ENCODE measurements at places on chromosomes 2 and 18.

DNA sequence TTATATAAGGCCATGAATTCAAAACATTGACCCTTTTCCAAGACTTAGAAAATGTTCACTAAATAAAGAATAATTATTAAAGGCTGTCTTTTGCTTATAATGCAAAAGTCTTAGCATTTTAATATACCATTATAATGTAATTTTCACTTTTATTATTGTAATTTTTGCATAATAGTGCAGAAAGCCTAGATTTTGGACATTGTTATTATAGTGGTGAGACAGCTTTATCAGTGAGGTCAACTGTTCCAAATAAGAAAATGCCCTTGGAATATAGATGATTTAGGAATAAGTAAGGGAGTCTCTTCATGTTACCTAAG, 56.6 kb downstream of the ATIC start:
- no peak for DNase-seq

GRCh38 chr2:230472621-230473018, 56.6 kb downstream of the SP100 start:
- no peak for DNase-seq

GRCh38 chr2:176709149-176709951, 440.1 kb downstream of the MTX2 start:
- no peak for DNase-seq

DNA sequence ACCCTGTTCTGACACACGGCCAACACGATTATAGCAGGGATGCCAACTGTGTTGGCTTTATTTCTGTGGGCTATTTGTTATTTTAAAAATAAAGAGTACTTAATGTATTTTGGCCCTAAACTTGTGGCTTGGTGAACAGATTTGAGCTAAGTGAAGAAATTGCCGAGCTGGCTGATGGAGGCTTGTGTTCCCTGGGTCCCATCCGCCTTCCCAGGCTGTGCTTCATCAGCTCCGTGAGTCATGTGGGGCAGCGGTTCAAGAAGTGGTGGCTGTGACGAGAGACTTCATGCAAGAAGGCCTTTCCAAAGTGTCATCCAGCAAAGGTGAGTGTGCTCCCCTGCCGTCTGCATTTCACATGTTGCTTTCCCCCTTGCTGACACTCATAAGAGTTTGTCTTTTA, 73.6 kb upstream of the NCK2 start:
- no peak for DNase-seq

- DNase-seq, result no peak
Measured at GRCh38 chr2:96859099-96859649, 1.4 kb upstream of the ANKRD39 start.

DNA sequence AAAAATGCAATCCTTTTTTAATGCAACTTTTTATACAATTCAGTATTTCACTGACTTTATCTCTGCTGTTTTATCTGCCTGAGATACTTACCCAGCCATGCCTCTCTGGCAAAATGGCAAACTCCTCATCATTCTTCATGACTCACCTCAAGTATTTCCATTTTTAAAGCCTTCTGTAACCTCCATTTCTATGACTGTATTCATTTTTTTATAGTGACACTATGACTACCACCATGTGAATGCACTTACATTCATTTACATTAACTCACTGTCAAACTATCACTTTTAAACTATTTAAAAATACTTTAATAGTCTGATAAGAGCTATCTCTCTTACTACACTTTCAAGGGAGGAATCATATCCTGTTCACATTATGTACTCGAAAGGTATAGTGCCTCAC, 99.4 kb upstream of the SCN7A start:
- DNase-seq, result no peak

DNA sequence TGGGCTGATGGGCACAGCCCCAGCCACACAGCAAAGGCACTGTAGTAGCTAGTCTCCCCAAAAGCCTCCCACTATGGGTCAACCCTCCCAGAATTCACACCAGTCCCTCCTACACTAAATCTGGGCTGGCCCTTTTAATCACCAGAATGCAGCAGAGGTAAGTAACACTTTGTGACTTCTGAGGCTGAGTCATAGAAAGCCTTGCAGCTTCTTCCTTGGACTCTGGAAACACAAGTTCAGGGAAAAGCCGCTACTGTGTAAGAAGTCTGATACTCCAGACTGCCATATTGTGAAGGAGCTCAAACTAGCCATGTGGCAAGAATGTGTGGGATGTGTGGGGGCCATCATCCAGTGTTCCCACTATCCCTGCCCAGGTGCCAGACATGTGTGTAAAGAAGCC, 19.0 kb upstream of the SIX2 start:
- peak; percentile 46 for DNase-seq

DNA sequence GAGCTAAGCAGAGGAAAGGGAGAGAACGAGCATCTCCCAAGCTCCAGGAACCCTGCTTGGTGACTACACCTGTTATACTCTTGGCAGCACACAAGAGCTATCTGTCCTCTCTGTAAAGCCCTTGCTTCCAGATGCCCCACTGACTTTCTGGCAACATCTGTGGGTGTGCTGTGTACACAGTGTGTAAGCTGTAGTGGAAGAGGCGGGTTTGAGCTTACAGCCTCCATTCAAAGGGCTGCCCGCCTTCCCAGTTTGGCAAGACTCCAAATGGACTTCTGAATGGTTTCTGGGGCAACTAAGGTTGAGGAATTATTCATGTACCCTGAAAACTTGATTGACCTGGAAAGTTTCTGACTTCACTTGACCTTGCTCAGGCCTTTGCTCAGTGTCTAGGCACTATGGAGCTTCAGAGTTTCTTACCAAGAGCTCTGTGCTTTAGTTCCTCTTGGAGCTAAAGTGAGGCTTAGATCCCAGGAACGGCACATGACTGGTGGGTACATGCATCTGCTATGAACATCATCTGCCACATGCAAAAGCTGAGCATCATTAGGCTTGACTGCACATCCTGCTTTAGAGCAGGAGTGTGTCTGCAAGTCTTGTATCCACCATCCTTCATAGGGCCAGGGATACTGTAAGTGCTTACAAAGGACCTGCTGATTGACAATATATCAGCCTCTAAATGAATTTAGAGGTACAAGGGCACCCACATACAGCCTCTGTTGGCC, 290.9 kb upstream of the SIX2 start:
- DNase-seq, result no peak

GRCh38 chr2:86330001-86330400, 7.4 kb downstream of the REEP1 start:
- DNase-seq, result no peak

DNA sequence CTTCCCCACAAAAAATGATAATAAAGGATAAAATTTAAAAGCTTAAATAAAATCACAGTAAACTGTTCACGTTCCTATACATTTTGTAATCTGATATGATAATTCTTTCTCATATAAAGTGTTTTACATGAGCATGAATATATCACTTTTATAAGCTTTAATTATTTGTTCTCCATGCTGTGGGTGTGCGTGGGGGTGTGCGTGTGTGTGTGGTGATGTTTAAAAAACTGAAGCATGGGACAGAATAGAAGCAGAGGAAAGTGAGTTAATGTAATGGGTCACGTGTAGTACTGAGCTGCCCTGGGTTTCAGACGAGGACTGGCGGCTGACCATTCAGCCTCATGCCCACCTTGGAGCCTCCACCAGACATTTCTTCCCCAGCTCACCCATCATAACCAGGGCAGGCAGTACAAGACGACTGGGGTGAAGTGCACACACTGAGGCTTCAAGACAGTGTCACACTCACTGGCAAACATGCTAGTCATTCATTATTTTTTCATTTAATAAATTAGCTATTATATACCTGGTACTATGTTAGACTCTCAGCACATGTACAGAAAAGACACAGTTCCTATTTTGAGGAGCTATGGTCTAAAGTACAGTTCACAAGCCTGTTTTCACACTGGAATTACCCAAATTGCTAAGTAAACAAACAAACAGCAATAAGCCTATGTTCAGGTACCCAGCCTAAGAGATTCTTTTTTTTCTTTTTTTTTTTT, 97.2 kb upstream of the LPIN2 start:
- no peak for DNase-seq

DNA sequence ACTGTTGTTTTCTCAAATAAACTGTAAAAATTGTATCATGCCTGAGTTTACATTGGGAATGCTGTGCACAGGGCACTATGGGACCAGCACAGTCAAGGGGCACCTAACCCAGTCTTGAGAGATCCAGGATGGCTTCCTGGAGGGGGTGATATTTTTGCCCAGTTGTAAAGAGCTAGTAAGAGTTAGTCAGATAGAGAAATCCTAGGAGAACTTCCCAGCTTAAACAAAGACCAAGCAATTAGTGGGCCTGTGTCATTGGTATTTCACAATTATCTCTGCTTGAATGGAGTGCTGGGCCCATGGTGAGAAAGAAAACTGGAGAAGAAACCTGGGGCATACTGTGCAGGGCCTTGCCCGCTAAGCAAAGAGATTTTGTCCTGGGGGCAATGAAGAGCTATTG, 12.2 kb downstream of the XDH start:
- DNase-seq, result no peak

DNA sequence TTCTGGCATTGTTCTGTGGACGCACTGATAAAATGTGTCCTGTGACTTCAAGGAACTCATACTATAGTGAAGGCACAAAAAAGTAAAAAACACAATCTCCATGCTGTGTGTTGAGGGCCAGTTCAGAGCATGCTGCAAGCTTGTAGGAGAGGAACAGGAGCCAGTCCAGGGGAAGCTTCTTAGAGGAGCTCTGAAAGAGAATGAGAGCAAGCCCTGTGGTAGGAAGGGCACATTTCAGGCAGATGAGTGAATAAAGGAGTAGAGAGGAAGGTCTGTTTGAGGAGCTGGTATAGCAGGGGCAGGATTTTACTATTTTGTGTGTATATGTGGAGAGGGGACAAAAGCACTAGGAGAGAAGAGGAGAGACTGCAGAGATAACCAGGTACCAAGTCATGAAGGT, 478.3 kb downstream of the ZEB2 start:
- no peak for DNase-seq

DNA sequence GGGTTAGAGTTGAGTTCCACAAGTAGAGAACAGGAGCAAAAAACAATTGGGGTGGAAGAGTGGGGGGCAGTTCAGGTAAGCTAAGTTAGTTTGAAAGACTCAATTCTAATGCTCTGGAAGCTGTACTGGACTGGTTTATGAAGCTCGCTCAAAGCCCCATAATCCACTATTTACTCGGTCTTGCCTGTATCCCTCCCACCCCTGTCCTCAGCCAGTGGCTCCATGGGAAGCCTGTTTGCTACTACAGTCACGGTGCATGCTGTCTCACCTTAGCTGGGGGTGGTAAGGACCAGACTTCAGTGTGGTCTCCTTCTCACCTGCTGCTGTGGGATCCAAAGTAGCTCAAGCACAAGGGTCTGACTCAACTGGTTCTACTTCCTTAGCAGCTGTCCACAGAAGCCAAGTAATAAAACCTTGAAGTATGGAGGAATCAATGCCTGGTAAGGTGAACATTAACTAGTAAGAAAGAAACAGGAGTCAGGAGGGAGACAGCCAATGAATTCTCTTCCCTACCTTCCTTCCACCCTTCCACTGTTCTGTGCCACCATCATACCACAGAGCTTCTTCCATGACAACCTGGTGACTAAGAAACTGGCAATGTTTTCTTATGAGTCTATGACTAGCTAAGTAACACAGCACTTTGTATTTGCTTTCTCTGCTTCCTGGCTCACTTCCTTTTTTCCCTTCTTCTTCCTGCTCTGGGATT, 230.8 kb downstream of the SRBD1 start:
- DNase-seq, result no peak

DNA sequence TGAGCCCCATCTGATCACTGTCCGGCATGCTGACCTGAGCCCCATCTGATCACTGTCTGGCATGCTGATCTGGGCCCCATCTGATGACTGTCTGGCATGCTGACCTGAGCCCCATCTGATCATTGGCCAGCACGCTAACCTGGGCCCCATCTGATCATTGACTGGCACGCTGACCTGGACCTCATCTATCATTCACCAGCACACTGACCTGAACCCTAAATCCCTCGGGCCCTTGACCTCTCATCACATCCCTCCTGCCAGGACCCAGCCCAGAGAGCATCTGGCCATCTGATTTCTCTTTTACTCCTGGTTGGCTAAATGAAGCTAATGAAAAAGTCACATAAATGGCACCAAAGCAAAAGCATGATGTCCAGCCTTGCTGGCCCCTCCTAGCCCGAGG, 207.1 kb downstream of the NDUFA10 start:
- no peak for DNase-seq

- peak; percentile 28 for DNase-seq
Measured at GRCh38 chr2:239375278-239376061, 25.4 kb downstream of the HDAC4 start.

DNA sequence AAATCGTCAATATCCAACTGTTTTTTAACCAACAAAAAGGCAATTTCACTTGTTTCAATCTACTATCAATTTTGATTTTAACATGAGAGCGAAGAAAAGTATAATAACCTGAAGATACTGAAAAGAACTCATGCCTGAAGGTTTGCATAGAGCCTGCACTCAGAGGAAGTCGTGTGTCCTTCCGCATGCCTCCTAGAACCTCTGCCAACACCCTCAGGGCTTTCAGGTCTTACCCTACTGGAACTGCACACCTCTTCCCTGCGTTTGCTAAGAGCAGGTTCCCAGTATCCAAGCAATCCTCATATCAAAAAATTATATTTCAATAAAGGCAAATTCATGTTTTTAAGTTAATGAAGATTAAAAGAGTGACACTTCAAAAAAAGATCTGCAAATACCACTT, 74.7 kb downstream of the PIAS2 start:
- DNase-seq, result no peak

DNA sequence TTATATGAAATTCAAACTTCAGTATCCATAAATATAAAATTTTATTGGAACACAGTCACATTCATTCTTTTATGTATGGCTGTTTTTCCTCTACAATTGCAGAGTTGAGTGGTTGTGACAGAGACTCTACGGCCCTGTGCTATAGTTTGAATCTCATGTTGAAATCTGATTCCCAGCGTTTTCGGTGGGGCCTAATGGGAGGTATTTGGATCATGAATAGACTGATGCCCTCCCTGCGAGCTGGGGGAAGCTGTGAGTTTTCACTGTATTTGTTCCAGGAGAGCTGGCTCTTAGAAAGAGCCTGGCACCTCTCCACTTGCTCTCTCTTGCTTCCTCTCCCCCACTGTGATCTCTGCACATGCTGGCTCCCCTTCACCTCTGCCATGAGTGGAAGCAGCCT, 1.7 kb downstream of the PFN4 start:
- DNase-seq, result no peak

DNA sequence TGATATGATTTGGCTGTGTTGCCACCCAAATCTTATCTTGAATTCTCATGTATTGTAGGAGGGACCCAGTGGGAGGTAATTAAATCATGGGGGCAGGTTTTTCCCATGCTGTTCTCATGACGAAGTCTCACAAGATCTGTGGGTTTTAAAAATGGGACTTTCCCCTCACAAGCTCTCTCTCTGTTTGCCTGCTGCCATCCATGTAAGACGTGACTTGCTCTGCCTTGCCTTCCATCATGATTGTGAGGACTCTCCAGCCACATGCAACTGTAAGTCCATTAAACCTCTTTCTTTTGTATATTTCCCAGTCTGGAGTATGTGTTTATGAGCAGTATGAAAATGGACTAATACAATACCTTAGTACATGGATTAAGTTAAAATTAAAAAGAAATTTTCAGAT, 1094.7 kb upstream of the SLC39A10 start:
- DNase-seq, result no peak

DNA sequence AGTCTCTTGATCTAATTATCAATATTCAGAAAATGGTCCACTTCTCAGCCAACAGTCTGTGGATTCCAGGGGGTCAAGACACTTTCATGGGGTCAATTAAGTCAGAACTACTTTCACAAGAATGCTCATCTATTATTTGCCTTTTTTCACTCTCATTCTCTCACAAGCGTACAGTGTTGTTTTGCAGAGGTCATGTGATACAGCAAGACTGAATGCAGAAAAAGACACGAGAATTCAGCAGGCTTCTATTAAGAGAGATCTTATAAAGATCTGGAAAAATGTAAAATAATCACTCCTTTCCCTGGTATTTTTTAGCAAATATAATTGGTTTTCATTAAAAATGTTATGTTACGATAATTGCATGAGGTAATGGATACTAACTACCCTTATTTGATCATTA, 8.7 kb downstream of the RPRD1A start:
- DNase-seq, result no peak
